Right lung (tissue), 10 donors: ENCODE measurements at places on chromosomes 2 and 18. TPM values are rescaled to one million over a fixed set of nuclear protein-coding genes. Genes with fewer than 3 reads are reported as not detected.

DNA sequence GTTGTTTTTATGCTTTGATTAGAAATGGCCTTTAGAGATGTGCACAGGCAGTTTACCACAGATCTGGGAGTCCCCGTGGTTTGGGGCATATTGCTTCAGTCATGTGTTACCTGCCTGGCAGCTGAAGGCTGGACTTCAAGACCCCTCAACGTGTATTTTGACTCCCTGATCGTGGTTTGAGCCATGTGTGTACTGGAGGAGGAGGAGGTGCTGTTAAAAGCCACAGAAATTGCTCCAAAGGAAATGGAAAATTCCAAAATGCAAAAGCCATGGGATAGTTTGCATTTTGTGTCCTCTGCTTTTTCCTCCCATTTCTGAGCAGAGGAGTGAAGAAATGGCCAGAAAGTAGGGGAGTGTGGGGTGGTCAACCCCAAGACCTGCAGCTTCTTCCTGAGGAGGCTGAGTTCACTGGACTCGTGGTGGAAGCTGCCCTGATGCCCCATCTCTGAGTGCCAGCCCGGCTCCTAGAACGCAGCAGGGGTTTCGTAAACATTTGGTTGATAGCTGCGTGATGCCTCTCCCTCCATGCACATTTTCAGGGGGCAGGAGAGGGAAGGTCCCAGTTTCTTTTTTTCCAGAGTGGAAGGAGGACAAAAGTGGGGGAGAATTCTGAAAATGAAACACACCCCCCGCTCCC, 45.7 kb downstream of the ITGB1BP1 start:
- no peak for DNase-seq

- DNase-seq, result no peak
Observed at GRCh38 chr2:82320296-82320695, 2015.7 kb upstream of the LRRTM1 start.

Gene VWC2L
- not detected for polyA plus RNA-seq

DNA sequence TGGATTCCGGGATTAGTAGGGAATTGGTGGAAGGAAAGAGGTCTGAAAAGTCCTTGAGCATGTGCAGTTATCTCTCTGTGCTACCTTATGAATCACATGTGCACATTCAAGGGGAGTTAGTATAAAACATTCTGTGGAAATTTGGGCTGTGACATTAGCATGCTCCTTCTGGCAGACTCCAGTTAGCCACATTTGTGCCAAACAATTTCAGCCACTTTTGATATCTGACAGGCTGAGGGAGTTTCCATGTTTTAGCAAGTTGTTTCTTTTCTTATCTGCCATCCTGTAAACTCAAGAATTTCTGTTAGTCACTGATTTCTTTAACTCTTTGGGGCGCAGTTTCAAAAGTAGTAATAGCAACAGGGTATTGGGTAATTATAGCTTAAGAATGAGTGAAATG, 28.3 kb upstream of the GYPC start:
- DNase-seq, result peak; percentile 16

DNA sequence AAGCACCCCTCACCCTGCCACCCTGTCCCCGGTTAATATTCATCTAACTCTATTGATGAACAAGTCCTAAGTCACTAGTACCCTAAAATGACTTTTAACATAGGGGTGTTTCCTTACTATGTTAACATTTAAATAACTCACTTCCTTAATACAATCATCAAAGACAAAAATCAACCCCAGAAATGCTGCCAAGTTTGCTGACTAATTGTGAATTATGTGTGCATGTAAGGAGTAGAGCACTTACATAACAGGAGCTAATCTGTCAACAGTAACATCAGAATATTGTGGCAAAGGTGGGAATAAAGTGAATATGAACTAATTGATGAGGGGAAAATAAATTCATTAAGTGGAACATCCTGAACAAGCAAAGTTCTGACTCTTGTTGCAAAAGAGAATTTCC, 81.4 kb upstream of the ERBB4 start:
- no peak for DNase-seq

Gene DTNA
- 12.4 TPM for polyA plus RNA-seq

Gene CXCR2
- polyA plus RNA-seq, result 0.34 TPM

DNA sequence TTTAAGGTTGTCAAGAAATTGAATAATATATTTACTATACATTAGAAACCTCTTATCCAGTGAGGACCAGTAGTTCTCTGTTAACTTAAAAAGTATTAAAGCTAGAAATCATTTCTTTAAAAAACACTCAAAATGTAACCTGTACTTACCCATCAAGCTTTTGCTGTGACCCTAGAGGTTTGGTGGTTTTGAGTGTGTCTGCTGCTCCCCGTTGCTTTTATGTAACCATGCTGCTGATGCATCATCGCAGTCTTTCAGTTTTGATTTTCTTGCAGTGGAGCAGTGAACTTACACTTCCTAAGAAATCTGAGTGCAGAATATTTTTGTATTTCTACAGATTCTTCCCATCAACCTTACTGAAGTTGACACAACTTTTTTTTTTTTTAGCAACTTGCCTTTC, 34.2 kb downstream of the MRPS9 start:
- no peak for DNase-seq

Gene CLEC4F
- polyA plus RNA-seq, result 0.13 TPM

DNA sequence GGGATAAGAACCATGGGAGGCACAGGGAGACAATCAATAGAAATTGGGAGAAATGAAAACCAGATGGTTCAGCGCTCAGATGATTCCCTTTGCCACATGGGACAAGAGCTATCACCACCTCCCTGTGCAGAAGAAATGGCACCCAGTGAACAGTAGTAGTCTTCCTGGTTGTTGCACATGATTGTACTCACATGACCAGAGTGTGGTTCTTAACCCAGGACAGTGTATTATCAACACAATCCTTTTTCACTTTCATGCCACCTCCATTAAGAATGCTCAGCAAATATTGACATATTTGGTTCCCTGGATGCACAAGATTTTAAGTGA, 149.0 kb upstream of the SH3BP4 start:
- DNase-seq, result no peak

Gene CELF4
- polyA plus RNA-seq, result 8.8 TPM

- DNase-seq, result no peak
Observed at GRCh38 chr2:70922235-70923234, 13.2 kb upstream of the ATP6V1B1 start.

DNA sequence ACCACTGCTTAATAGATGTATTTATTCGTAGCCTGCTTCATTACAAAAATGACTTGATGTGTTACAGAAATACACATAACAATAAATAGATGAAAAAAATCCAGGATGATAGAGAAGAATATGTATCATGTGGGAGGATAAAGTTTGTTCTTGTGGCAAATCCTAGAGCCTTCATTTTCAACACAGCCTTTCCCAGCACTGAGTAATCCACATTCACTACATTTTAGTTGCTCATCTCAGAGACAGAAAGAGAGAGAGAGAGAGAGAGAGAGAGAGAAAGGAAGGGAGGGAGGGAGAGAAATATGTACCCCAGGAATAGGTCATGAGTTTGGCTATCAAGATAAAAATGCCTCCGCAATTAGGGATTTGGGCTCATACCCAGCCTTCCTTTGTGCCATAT, 144.3 kb downstream of the RBMS1 start:
- DNase-seq, result no peak

Gene PHOSPHO2
- 12.8 TPM for polyA plus RNA-seq

- no peak for DNase-seq
Observed at GRCh38 chr2:134410831-134411231, 157.0 kb downstream of the MGAT5 start.

Gene ARHGEF33
- 2.2 TPM for polyA plus RNA-seq

- DNase-seq, result no peak
Observed at GRCh38 chr18:78073275-78073674, 823.6 kb downstream of the GALR1 start.

Gene SERPINB2
- polyA plus RNA-seq, result 0.24 TPM

GRCh38 chr2:177235855-177236437, 23.4 kb downstream of the HNRNPA3 start:
- no peak for DNase-seq

DNA sequence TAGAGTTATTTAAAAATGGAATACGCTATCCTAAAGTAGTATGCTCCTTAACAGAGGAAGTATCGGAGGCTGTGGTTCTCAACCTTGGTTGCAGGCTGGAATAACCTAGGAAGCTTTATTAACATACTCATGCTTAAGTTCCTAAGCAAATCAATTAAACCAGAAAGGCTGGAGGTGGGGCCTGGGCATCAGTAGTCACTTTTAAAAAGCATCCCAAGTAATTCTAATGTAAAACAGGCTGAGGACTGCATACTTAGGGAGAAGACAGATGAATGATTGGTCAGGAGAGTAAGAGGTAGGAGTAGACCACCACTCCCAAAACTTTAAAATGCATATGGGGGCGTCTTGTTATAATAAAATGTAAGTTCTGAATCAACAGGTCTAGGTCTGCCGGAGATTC, 15.3 kb downstream of the ACAA2 start:
- no peak for DNase-seq

GRCh38 chr2:10847008-10847407, 34.4 kb upstream of the PDIA6 start:
- no peak for DNase-seq

Gene NCKAP5
- polyA plus RNA-seq, result 20.7 TPM

GRCh38 chr2:197993363-197993762, 189.0 kb downstream of the PLCL1 start:
- no peak for DNase-seq

- no peak for DNase-seq
Observed at GRCh38 chr2:69518841-69519240, 81.6 kb upstream of the NFU1 start.

Gene HSBP1L1
- polyA plus RNA-seq, result 28.7 TPM

DNA sequence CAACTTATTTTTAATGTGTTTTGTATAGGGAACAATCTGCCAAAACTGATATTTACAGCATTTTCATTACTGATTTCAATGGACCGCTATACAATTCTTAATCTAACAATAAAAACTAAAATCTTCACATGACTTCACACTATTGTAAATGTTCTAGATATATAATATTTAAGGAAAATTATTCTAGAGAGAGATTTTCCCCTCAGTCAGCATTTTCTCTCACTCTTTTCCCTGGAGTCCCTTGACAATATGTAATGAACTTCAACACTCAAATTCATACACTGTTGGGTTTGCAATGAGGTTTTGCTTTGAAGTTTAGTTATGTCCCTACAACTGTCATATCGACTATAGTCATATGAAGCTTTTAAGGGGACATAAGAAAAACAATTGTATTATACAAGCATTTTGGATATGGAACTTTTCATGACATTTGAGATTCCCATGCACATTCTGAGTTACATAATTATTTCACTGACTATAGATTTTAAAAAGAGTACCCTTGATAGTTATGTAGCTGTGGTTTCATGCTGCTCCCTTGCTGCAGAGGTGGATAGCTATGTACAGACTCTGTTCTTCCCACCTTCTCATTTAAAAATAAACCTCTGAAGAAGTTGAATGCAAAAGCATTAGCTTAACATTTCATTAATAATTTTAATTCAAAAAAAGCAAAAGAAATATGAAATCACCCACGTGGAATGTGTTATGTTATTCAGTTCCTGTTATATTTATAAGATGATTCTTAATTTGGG, 338.5 kb downstream of the AKAIN1 start:
- DNase-seq, result no peak

Gene PSMA8
- polyA plus RNA-seq, result not detected

DNA sequence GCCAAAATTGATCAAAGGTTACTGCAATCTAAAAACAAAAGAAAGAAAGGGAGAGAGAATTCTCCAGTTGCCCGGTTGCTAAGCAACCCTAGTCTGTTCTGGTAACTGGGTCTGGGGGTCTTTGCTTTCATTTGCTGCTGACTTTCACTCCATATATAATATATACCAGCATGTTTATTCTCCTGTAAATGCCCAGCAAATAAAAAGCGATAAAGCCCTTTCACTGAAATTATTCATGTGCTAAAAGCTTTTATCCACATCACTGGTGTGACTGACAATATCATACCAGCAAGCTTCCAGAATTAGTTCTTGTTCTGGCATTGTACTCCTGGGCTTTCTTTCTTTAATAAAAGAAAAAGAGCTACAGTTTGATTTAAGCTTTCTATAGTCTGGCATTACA, 75.5 kb upstream of the ST8SIA3 start:
- no peak for DNase-seq

GRCh38 chr2:9300214-9300613, 93.6 kb downstream of the ASAP2 start:
- no peak for DNase-seq

GRCh38 chr2:69453475-69454129, 16.4 kb upstream of the NFU1 start:
- no peak for DNase-seq
